ENCODE measurements at places on chromosomes 7 and 10.
A peak's percentile ranks its signal among the peaks of the same experiment; 100 is the strongest.

DNA sequence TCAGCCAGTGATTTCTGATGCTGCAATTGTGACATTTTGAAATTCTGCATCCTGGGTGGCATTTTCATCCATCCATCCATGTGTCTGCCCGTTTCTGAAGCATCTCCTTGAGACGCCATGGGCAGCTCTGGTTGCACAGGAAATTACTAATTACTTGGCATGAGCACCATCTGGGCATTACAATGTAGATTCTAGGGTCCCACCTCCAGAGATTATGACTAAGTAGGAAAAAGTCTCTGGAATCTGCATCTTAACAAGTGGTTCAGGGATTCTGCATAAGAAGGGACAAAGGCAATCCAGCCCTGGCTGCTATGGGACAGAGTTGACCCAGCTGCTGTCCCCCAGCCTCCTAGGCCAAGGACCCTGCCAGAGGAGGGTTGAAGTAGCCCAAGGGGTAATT is 65.3 kb downstream of the CUZD1 start:
- DNase-seq: no peak

GRCh38 chr10:47042780-47043750 is 131.8 kb downstream of the PTPN20 start:
- DNase-seq: no peak

- DNase-seq: no peak
Observed at GRCh38 chr7:47518827-47519226, 63.1 kb downstream of the TNS3 start.

GRCh38 chr7:77631820-77632219 is 64.4 kb upstream of the RSBN1L start:
- DNase-seq: no peak

GRCh38 chr7:780081-780480 is 52.2 kb upstream of the SUN1 start:
- DNase-seq: no peak

DNA sequence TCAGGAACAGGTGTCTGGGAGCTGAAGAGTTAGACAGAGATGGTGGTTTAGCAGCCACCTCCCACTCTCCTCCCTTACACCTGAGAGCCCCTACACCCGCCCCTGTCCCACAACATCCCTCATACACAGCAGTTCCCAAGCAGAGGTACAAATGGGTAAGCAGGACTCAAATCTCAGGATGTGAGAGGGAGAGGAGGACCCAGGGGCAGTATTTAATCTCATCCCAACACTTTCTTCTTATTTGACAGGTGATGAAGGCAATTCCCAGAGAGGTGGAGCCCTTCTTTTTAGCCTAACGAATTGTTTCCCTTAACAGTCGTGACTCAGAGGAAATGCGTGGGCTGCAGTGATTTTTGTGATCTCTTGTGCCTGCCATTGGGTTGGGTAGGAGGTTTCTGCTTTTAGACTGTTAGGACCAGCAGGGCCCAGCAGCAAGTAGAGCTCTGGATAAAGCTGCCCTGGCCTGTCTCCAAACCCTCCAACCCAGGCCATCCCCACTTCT is 191.3 kb downstream of the HECW1 start:
- peak; percentile 46 for DNase-seq

GRCh38 chr7:39732837-39733804 is 109.7 kb downstream of the RALA start:
- DNase-seq: peak; percentile 90

DNA sequence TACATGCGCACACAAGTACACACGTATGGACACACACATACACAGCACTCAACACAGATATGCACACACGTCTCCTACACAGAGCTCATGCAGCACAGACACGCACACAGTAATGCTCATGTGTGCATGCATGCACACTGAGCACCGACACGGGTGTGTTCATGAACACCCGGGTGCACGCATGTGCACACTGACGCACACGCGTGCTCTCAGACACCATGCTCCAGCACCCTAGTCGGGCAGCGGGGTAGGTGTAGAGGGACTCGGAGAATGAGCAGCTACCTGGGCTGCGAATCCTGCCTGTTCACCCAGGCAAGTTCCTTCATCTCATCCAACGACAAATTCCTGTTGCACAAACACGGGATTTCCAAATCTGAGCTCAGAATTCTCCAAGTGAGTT is 184.7 kb downstream of the MAD1L1 start:
- no peak for DNase-seq

DNA sequence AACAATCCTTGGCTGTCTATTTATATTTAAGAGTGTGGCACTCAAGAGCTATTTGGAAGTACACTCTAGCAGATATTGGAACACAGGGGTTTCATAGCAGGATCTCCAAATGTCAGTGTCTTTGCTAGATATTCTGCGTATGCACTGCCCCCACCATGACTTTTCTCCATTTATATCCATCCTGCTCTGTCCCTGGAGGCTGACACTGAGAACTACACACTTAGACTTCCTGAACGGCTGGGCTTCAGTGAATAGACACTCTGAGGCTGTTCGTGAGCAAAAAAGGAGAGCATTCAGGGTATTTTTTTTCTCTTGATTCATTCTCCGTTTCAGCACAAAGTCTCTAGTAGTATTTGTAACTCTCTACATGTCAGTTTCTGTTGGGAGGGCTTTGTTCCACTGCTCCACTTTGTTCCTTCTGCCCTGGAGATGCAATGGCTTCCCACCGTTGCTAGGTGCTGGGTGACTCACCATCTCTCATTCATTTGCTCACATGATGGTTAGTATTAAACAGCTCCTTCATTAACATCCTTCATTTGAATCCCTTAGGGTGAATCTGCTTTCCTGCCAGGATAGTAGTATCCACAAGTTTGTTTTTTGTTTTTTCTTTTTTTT is 155.9 kb upstream of the SLC13A1 start:
- no peak for DNase-seq

DNA sequence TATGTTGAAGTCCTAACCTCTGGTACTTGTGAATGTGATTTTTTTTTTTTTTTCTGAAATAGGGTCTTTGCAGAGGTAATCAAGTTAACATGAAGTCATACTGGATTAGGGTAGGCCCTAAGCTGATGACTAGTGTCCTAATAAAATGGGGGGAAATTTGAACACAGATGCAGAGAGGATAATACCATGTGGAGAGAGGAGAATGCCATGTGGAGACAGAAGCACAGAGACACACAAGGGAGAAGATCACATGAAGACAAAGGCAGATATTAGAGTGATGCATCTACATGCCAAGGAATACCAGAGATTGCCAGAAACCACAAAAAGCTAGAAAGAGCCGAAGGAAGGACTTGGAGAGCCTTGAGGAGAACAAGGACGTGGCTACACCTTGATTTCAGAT is 28.5 kb upstream of the ARMC3 start:
- no peak for DNase-seq

- DNase-seq: no peak
Observed at GRCh38 chr7:21730399-21730798, 187.6 kb downstream of the DNAH11 start.

- DNase-seq: no peak
Observed at GRCh38 chr10:48199580-48200377, 74.7 kb downstream of the FRMPD2 start.

DNA sequence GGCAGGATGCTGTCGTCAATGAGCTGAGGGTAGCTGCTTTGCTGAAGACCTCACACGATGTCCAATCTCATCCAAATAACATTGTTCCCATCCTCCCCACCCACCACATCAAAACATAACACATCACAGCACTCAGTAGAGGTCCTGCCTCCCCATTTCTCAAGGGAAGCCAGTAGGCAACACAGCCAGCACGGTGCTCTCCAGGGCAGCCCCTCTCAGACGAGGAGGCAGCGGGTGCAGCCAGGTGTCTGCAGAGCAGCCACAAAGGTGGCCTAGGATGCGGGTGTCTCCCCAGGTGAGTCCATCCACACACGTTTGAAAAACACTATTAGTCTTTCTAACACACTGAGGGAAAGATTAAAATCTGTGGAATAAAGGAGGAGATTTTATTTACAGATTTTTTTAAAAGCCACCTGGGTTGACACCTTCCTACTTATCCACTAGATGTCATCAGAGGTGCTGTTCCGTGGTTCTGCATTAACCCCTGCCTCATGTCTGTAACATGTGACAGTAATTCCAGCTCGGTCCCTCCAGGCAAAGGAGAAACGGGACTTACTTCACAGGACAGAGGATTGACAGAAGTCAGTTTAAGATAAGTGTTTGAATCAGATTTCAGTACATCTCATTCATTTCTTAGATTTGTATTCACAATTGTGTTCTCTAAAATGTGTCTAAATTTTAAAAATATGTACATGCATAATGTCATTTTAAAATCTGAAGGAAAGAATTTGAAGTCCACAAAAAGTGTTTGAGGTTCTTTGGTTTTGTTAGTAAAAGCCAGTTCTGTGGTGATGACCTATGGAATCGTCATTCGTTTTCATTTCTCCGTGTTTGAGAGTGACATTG is 68.0 kb downstream of the LANCL2 start:
- no peak for DNase-seq

- no peak for DNase-seq
Observed at GRCh38 chr10:343231-344220, 208.3 kb downstream of the ZMYND11 start.

DNA sequence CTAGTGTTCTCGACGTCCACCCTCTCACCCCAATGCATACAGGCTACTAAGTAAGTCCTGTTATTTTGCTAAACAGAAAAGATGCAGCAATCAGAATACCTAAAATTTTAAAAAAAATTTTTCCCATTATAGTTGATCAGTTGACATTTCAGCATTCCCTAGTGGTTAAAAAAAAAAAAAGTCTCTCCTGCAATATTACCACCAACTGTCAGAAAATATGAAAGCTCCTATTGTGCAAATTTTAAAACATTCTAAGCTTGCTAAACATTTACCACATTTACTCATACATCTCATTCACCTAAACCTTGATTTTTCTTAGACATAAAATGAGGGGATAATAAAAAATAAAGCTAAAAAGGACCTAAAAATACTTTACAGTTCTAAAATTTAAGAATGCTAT is 165.6 kb downstream of the AVL9 start:
- no peak for DNase-seq

- DNase-seq: no peak
Observed at GRCh38 chr7:101589052-101589451, 40.0 kb downstream of the MYL10 start.

GRCh38 chr7:28685644-28686417 is 272.3 kb downstream of the TRIL start:
- DNase-seq: no peak

All from stimulated activated CD4-positive, alpha-beta T cell treated with anti-CD3 and anti-CD28 coated beads, Interleukin-1b, Interleukin-23, amount 100 ng/mL, for 4 hours (primary cell).